Stimulated activated CD8-positive, alpha-beta memory T cell treated with anti-CD3 and anti-CD28 coated beads, Interleukin-15, amount 100 ng/mL, for 4 hours (primary cell): ENCODE measurements at places on chromosomes 5 and 9.

GRCh38 chr9:125258160-125258785, 3.4 kb upstream of the GAPVD1 start:
- DNase-seq: no peak

DNA sequence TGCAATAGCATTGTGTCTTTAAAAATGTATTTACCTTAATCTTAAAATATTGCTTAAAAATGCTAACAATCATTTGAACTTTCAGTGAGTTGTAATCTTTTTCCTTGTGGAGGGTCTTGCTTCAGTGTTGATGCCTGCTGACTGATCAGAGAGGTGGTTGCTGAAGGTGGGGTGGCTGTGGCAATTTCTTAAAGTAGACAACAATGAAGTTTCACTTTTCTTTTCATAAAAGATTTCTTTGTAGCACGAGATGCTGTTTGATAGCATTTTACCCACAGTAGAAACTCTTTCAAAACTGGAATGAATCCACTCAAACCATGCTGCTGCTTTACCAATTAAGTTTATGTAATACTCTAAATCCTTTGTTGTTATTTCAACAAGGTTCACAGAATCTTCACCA, 50.8 kb downstream of the NR3C1 start:
- peak; percentile 13 for DNase-seq

DNA sequence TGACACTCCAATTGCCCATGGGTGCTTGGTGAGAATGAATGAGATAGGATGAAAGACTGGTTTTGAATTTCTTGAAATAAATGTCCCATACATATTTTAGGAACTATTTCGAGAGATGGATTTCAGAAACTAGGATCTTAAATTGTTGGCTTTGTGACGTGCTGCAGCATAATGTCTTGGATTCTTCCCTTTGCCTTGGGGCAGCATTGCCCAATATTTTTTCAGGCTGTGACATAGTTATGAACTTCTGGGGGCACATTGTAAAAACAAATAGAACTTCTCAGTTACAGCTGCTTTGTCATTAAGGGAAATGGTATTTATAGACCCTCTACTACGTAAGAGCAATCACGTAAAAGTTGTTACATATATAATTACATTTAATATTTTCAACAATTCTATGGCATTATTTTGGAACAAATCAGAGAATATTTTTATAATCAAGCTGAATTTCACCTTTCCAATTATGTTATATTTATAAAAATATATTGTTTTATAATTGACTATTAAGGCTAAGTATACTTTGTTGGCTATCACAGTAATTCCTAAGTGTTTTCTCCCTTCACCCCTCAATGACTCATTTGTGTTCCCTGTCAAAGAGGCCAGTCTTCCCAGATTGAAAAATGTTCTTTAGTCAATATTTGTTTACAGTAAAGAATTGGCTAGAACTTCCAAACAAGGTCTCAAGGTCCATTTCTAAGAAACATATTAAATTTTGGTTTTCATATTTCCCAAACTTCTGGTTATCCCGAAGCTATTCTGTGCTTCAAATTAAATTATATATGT, 1388.3 kb upstream of the ACO1 start:
- DNase-seq: no peak

GRCh38 chr5:33690374-33691135, 201.2 kb downstream of the ADAMTS12 start:
- no peak for DNase-seq

- DNase-seq: no peak
Observed at GRCh38 chr9:110748251-110748893, 79.8 kb downstream of the MUSK start.

- DNase-seq: no peak
Observed at GRCh38 chr5:38795986-38796741, 49.6 kb upstream of the OSMR start.

DNA sequence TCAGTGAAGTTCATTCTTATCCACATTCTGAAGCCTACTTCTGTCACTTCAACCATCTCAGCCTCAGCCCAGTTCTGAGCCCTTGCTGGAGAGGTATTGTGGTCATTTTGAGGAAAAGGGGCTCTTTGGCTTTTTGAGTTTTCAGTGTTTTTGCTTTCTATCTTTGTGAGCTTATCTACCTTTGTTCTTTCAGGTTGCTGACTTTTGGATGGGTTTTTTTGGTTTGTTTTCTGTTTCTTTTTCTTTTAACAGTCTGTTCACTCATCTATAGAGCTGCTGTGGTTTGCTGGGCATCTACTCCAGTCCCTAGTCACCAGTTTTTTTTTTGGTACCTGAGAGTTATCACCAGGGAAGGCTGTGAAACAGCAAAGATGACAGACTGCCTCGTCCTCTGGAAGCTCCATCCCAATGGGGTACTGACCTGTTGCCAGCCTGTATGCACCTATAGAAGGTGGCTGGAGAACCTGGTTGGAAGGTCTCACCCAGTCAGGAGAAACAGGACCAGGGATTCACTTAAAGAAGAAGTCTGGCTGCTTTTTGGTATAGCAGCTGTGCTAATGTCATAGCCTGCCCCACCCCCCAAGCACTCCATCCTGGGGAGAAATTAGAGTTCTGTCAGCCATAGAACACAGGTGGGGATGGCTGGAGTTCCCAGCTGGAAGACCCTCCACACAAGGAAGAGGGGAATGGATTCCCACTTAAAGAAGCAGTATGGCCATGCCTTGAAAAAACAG, 138.6 kb upstream of the TSLP start:
- no peak for DNase-seq

DNA sequence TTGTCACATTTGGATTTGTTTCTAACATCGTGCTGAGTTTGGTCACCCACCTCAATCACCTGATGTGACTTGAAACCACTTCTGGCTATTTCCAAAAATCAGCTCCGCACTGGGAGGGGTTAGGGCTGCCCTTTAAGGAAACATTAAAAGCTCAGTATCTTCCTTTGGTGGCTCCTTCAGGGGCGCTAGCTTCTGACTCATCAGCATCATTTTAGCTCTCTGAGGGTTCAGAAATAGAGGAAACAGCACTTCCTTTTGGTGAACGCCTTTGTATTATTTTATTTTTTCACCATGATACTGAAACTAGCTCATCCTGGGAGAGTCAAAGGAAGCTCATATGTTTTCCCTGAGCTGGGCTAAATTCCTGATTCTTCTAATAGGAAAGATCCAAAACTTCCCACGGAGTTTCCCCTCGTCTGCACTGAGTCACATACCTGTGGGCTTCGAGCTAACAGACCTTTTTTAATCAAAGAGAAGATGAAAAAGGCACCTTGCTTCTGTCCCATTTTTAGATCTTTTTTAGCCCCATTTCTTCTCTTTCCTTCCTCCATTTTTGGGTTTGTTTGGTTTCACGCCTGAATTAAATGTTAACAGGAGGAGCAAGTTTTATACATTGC, 48.2 kb downstream of the ROPN1L start:
- DNase-seq: no peak

DNA sequence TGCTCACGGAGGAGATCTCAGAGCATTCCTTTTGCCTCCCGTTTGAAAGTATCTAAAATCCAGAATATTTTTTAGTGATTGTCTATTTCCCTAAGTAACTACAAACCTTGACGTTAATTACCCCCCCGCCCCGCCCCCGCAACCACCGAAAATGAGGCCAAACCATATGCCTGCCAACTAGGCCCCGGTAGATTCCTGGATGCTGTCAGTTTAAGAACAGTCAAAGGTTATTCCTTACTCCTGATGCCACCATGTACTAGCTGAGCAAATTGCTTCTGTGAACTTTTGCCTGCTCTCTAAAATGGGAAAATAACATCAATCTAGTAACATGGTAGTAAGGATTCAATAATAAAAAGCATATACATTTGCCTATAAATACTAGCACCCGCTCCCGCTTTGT, 244.8 kb downstream of the SAXO1 start:
- DNase-seq: no peak

DNA sequence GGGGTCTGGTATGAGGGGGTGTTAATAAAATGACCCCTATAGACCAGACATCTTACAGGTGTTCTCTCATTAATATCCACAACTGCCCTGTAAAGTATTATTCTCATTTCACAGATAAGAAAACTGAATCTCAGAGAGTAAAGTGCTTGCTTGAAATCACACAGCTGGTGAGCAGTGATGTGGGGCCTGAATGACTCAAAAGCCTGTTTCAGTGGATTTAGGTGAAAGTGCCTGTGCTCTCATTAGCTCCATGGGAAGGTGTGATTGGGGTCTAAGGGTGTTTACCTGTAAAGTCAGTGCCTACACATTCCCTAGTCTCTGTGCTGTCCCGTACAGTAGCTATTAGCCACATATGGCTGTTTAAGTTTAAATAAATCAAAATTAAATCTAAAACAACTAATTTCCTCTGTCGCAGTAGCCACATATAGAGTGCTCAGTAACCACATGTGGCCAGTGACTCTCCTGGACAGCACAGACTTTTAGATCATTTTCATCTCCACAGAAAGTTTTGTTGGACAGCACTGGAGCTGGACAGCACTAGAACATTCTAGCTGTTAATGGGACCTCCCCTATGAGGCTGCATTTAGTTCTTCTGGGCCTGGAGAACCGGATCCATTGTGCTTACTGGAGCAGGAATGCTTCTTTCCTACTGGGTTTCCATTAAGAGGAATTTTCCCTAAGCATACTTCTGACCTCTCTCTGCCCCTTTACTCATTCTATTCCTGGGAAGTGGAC, 52.5 kb upstream of the SEMA6A start:
- no peak for DNase-seq

DNA sequence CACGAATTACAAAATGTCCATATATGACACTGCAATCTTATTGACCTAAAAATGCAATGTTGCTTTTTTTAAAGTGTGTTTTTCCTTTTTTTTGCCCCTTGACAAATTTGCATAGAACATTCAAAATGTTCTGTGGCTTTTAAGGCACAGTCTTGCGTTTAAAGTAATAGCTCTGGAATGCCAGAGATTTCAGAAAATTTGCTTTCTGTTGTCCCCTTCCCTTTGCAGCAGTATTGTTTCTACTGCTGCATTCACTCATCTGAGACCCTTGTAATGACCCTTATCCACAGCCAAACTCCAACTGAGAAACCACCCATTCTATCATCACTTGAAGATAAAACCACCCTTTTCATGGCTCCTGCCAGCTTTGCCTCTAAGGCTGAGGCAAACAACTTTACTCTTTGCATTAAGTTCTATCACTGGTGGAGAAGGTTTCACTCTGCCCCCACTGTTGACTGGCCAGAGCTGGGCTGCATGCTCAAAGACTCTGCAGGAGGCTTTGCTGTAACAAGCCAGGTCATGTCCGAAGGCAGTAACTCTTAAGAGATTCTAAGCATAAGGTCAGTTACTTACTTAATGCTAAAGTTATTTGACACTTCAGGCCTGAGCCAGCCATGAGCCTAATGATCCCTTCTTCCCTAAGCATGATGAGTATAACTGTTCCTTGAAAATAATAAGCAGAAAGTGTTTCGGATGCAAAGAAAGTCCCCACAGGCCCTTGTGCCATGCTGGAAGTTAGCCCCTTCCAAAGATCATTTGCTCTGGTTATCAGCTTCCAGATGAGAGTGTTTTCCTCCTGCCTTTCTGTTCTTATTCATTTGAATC, 101.9 kb downstream of the CD180 start:
- DNase-seq: no peak

DNA sequence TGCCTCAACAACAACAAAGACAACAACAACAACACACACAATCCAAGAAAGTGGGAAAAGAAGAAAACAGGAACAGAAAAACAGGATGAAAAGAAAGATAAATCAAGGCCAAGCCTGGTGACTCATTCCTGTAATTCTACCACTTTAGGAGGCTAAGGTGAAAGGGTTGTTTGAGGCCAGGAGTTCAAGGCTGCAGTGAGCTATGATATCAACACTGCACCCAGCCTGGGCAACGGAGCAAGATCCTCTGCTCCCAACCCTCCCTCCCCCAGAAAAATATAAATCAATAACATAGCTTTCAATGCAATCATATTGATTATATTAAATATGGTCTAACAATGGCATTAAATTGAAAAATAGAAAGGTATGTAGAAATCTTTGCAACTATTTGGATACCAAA, 32.1 kb downstream of the CENPK start:
- no peak for DNase-seq

GRCh38 chr9:77417566-77417965, 230.6 kb downstream of the GNA14 start:
- DNase-seq: no peak

DNA sequence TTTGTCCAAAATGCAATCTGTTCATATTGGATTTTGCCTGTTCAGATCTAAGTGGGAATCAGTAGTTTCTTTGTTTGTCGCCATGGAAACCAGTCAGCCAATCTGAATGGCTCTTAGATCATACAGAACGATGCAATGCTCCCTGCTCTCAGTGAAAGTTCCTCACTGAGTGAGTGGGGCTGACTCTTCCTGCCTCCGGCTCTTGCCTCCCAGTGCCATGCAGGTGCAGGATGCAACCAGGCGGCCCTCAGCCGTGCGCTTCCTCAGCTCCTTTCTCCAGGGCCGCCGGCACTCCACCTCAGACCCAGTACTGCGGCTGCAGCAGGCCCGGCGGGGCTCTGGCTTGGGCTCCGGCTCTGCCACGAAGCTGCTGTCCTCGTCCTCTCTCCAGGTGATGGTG, at the start of gene PTPDC1:
PTPDC1 (plus strand) TSS at position 151 of the 400 bp plus-strand sequence; CDS start at position 218, 67 bp downstream.
- DNase-seq: no peak

DNA sequence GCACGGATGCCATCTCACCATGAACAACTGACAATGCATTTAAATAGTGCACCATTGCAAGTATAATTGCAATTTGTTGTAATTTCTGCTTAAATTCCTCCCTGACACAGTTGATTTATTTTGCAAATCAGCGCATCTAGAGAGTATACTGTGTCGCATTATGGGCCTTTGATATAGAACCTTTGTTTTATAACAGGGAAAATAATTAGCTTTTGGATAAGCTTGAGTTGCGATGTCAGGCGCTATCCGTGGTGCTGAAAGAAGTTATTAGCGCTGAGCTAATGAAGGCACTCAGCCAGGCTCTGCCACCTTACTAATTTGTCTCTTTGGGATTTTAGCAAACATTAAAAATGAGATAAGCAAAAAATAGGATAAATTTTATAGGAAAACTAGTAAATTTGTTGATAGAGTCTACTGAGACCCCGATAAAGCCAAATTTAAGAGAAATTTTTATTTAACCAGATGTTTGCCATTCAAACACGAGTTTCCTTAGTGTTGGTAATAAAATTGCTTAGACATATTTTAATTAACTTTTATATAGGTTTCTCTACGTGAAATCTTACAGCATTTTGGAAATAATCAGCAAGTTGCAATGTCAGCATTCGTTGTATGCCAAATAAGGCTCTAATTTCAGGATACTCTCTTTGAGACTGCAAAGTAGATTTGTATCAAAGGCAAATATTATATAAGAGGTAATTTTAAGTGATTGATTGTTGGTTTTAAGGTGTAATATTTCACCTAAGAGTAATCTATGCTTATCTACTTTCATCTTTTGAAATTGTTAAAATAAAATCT, 355.5 kb downstream of the TLR4 start:
- DNase-seq: no peak

GRCh38 chr5:113574417-113574816, 60.9 kb downstream of the YTHDC2 start:
- DNase-seq: no peak

GRCh38 chr5:38666668-38667498, 110.4 kb upstream of the LIFR start:
- DNase-seq: no peak

- DNase-seq: no peak
Observed at GRCh38 chr9:70030156-70030555, 13.5 kb upstream of the MAMDC2 start.

GRCh38 chr5:39266442-39266841, 47.1 kb upstream of the FYB1 start:
- no peak for DNase-seq
